HT-29 (cell line): ENCODE measurements at places on chromosomes 7 and 10.

DNA sequence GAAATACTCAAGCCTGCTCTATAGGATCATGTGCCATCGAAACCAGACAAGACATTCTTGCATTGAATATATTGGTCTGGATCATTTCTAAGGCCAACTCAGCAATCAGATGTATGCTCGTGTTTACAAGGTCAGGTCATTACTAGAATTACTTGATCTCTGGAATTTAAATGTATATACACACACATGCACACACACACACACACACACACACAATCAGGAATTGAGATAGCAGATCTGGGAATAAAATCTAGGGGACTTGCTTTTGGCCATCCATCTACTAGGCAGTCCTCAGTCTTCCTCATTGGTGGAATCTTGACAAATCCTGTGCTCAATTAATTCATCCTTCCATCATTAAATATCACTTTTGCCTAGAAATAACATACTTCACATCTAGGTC lies 3.6 kb downstream of the OPTN start:
- no peak for DNase-seq

- DNase-seq: no peak
These were observed 17.8 kb downstream of the ASB4 start for GRCh38 chr7:95503271-95504131.

DNA sequence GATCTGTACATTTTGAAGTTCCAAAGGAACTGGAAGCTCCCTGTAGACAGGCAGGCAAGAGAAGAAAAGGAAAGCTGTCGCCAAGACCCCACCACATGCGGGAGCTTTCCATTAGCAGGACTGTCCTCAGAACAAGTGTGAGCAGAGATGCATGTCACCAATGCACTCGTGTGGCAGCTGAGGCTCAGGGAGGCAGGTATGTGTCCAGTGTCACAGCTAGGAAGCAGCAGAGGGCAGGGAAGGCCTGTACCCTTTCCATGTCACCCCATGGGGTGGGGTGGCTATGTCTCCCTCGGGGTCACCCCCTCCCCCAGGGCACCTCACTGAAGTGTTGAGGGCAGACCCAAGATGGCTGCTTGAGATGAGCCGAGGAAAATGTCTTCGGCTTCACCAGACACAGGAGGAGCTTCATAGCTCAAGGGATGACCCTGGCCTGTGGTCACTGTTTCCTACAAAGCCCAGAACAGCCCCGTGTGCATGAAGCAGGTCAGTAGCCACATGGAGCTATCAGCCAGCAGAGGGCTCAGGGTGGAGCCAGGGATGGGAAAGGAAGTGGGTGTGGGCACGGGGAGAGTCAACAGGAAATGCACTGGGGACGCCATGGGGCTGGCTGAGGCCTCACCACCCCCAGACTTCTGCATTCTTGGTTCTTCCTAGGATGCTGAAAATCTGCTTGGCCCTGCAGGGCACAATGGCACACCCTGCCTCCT lies 96.6 kb downstream of the FAM53B start:
- peak; percentile 45 for DNase-seq

DNA sequence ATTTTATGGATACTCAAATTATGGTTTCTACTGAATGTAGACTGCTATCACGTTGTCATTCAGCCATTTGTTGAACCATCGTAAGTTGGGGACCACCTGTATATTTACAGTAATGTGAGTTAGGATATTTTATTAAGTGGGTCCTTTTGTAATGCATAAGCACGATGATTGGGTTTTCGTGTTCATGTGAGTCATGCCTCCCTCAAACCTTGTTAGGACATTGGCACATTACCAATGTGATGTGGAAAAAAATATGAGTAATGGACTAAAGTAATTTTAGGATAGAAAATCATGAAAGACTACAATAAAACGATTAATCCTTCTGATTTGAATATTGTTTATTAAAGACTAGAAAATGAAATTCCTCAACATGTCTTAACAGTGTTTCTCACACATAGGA lies 8.7 kb downstream of the SMC3 start:
- no peak for DNase-seq

- DNase-seq: no peak
These were observed 17.9 kb downstream of the SCIN start for GRCh38 chr7:12588259-12588904.
